Activated T-helper 17 cell treated with anti-CD3 and anti-CD28 coated beads, Interleukin-2, amount 50 U/mL, for 72 hours (primary cell): ENCODE measurements at places on chromosomes 12 and 14.

- ATAC-seq, result no peak
- no peak overlapping the region for H3K4me3 ChIP-seq
- no peaks in the 10 kb centered on the region for H3K36me3 ChIP-seq
Observed at GRCh38 chr12:100919116-100919515, 124.5 kb downstream of the ANO4 start.

GRCh38 chr12:16282978-16283377, 5.5 kb upstream of the SLC15A5 start:
- H3K4me1 ChIP-seq, result no peaks in the 10 kb centered on the region
- no peaks in the 10 kb centered on the region for H3K27me3 ChIP-seq
- no peak overlapping the region for H3K27ac ChIP-seq
- no peaks in the 10 kb centered on the region for H3K36me3 ChIP-seq
- H3K4me3 ChIP-seq, result no peak overlapping the region
- no peak for ATAC-seq

GRCh38 chr14:51979088-51979709, 10.1 kb upstream of the RTRAF start:
- H3K4me3 ChIP-seq, result no peak overlapping the region
- peak; percentile 75 for ATAC-seq
- H3K27ac ChIP-seq, result no peak overlapping the region
- no peaks in the 10 kb centered on the region for H3K36me3 ChIP-seq

DNA sequence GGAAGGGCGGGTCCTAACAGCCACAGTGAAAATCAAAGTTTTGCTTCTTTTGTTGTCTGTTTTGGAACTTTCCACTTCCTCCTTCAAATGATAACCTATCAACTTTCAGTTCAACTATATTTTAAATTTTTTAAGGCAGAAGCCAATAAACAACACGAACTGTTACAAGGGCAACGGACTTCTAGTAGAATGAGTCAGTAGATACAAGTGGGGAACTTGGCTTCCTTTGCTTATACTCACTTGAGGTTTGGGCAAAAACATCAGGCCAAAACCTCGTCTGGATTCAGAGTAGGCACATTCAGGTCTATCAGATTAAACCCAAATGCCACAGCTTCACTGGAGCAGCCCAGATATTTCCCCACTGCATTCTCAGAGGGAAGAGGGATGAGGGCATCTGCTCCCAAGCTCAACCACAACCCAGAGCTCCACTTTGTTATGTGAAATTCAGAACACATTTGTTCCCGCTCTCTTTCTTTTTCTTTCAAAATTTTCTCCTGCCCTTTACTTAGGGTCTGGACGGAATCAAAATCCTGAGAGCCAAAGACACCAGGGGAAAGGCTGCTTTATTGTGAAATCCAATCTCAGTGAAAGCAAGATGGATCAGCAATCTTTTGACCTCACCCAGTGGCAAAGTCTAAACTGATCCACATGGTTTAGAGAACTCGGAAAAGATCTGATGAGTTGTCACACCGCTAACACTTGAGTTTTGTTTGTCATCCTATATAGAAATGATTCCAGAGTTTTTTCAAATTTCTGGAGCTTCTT, 152.5 kb upstream of the BTG1 start:
- peaks cover 7% of the 10 kb centered on the region for H3K4me1 ChIP-seq
- H3K27me3 ChIP-seq, result no peaks in the 10 kb centered on the region
- peak; percentile 95 for ATAC-seq
- peak overlapping the region; percentile 69 for H3K4me3 ChIP-seq
- H3K27ac ChIP-seq, result peak overlapping the region; percentile 95
- H3K36me3 ChIP-seq, result no peaks in the 10 kb centered on the region

GRCh38 chr14:63647696-63648410, 6.2 kb upstream of the WDR89 start:
- H3K27ac ChIP-seq, result peak overlapping the region; percentile 55
- no peak overlapping the region for H3K4me3 ChIP-seq
- H3K36me3 ChIP-seq, result no peaks in the 10 kb centered on the region
- no peaks in the 10 kb centered on the region for H3K27me3 ChIP-seq
- peak; percentile 34 for ATAC-seq
- H3K4me1 ChIP-seq, result peaks cover 16% of the 10 kb centered on the region

GRCh38 chr12:49309386-49309785, 13.7 kb upstream of the TROAP start:
- H3K27me3 ChIP-seq, result peaks cover 28% of the 10 kb centered on the region
- ATAC-seq, result no peak
- no peaks in the 10 kb centered on the region for H3K36me3 ChIP-seq
- no peak overlapping the region for H3K27ac ChIP-seq
- H3K4me1 ChIP-seq, result no peaks in the 10 kb centered on the region
- no peak overlapping the region for H3K4me3 ChIP-seq

DNA sequence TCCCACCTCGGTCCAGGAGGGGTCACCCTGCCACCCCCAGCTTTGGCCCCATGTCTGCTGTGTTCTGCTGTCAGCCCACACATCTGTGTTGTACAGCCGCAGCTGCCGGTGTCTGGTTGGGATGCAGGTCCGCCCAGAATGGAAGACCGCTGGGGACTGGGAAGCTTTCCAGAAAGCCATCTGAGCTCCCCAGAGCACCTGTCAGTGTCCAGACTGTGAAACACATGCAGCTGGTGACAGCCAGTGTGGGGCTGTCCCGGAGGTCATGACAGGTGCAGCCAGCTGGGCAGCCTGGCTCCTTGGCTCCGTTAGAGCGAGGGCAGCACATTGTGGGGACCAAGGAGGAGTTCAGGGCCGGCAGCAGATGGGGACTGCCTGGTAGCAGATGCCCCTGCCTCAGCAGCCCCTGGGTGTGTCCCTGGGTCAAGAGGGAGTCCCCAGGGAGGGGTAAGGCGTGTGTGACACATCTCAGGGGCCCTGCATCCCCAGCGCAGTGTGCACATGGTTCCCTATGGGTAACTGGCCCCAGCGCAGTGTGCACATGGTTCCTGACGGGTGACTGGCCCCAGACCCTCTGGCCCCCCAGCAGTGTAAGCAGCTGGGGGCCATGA, 16.4 kb downstream of the CEP170B start:
- H3K36me3 ChIP-seq, result no peaks in the 10 kb centered on the region
- no peaks in the 10 kb centered on the region for H3K4me1 ChIP-seq
- no peaks in the 10 kb centered on the region for H3K27me3 ChIP-seq
- ATAC-seq, result no peak
- H3K4me3 ChIP-seq, result no peak overlapping the region

- no peaks in the 10 kb centered on the region for H3K27me3 ChIP-seq
- H3K4me3 ChIP-seq, result no peak overlapping the region
- no peaks in the 10 kb centered on the region for H3K36me3 ChIP-seq
Observed at GRCh38 chr12:80761838-80762237, 45.1 kb downstream of the MYF5 start.

GRCh38 chr12:68850390-68850789, 42.4 kb downstream of the MDM2 start:
- H3K36me3 ChIP-seq, result peaks cover under 1% of the 10 kb centered on the region
- H3K27ac ChIP-seq, result no peak overlapping the region
- ATAC-seq, result no peak

- no peaks in the 10 kb centered on the region for H3K36me3 ChIP-seq
- H3K4me3 ChIP-seq, result no peak overlapping the region
- H3K27me3 ChIP-seq, result peaks cover 4% of the 10 kb centered on the region
- ATAC-seq, result no peak
Observed at GRCh38 chr12:130651188-130651959, 64.7 kb downstream of the RIMBP2 start.

- no peak overlapping the region for H3K4me3 ChIP-seq
- H3K27me3 ChIP-seq, result peaks cover 12% of the 10 kb centered on the region
- H3K4me1 ChIP-seq, result no peaks in the 10 kb centered on the region
- no peak overlapping the region for H3K27ac ChIP-seq
Observed at GRCh38 chr12:10361622-10362021, 28.2 kb downstream of the KLRK1 start.

GRCh38 chr12:49750027-49750995, 9.0 kb downstream of the TMBIM6 start:
- H3K4me1 ChIP-seq, result peaks cover 59% of the 10 kb centered on the region
- peaks cover 100% of the 10 kb centered on the region for H3K36me3 ChIP-seq

DNA sequence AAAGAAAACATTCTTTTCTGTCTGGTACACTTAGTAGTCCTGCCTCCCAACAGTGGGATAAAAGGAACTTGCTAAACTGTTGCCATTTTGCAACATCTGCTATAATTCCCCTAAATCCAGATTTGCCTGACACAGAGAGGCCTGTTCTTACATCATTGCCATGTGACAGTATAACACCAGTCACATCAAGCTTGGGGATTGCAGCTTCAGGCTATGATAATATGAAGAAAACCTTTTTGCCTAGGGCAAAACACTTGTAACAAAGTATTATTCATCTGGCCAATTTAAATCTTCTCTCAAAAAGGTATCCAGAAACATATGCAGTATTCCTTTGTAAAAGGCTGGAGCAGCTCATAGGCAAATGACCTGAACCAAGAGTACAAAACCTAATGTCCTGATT, 80.9 kb upstream of the OTX2 start:
- H3K27me3 ChIP-seq, result peaks cover 51% of the 10 kb centered on the region
- H3K4me3 ChIP-seq, result no peak overlapping the region
- no peaks in the 10 kb centered on the region for H3K36me3 ChIP-seq
- H3K27ac ChIP-seq, result no peak overlapping the region
- ATAC-seq, result no peak
- H3K4me1 ChIP-seq, result no peaks in the 10 kb centered on the region

GRCh38 chr14:65156568-65157366, 54.5 kb upstream of the MAX start:
- ATAC-seq, result no peak
- no peak overlapping the region for H3K27ac ChIP-seq
- no peaks in the 10 kb centered on the region for H3K36me3 ChIP-seq
- no peaks in the 10 kb centered on the region for H3K27me3 ChIP-seq
- H3K4me1 ChIP-seq, result peaks cover 5% of the 10 kb centered on the region

DNA sequence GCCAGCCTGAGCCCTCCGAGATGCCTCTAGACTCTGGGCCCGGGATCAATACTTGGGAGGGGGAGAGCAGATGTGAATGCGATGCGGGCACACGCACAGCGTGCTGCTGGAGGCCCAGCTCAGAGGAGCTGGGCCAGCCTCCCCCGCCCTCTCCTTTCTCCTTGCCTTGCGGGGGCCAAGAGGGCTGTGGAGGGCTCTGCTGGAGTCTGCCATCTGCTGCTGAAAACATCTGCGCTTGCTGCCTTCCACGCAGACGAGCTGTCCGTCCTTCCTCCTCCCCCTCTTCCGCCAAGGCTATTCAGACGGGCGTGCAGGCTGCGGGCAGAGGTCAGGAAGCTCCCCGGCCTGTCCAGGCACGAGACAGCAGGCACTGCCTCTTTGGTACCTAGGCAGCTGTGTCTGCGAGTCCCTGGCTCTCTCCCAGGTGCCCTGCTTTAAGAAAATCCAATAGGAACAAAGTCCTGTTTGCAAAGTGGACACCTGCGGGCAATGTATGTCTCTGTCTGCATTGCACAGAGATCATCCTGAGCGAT, 75.2 kb downstream of the SPRING1 start:
- H3K27ac ChIP-seq, result no peak overlapping the region
- ATAC-seq, result no peak
- no peaks in the 10 kb centered on the region for H3K36me3 ChIP-seq
- H3K4me3 ChIP-seq, result no peak overlapping the region
- H3K27me3 ChIP-seq, result peaks cover 17% of the 10 kb centered on the region

GRCh38 chr12:26699237-26699636, 133.8 kb downstream of the ITPR2 start:
- peaks cover 52% of the 10 kb centered on the region for H3K36me3 ChIP-seq
- no peak for ATAC-seq
- peaks cover 15% of the 10 kb centered on the region for H3K4me1 ChIP-seq
- no peak overlapping the region for H3K4me3 ChIP-seq
- no peak overlapping the region for H3K27ac ChIP-seq

DNA sequence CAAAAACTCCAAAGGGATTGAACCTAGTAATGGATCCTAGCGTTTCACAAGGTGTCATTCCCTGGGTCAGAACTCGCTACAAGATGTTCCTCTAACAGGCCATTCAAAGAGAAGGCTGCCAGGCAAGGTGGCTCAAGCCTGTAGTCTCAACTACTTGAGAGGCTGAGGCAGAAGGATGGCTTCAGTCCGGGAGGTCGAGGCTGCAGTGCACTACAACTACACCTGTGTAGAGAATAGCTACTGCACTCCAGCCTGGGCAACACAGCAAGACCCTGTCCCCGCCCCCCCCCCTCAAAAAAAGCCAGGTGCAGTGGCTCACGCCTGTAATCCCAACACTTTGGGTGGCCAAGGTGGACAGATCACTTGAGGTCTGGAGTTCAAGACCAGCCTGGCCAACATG, 14.4 kb downstream of the PPTC7 start:
- H3K4me3 ChIP-seq, result no peak overlapping the region
- H3K4me1 ChIP-seq, result peaks cover 32% of the 10 kb centered on the region
- no peaks in the 10 kb centered on the region for H3K27me3 ChIP-seq
- ATAC-seq, result no peak

DNA sequence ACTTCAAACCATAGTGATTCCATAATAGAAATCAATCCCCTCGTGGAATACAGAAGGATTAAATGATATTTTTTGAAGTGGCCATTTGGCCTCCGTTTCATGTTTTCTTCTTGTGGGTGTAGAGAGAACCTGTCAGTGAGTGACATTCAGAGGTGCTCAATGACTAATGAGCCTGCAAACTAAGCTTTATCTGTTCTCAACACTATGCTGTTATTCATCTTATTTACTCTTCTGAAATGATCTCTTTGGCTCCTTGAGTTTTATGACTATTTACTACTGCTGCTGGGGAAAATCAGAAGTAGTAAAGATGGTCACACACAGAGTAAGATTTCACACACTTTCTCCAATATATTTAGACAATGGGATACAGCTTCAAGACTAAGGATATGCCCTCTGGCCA, 30.4 kb downstream of the ATP2B1 start:
- H3K36me3 ChIP-seq, result peaks cover 4% of the 10 kb centered on the region
- peaks cover 47% of the 10 kb centered on the region for H3K4me1 ChIP-seq
- peak; percentile 92 for ATAC-seq

DNA sequence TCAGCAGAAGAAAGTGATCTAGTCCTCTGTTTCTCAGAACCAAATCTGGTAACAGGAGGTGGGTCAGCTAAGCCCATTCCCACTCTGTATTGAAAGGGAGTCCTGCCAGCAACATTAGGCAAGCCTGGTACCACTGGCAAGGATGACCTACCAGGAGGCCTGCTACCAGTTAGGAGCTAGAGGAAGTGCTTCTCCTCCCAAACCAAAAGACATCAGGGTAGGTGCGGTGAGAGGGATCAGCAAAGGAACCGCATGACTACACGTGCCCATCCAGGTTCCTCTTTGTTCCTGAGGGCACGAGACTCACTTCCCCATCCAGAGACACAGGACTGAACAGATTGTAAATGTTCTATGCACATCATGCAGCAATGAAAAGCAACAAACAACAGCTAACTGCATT, 2.8 kb downstream of the KLRC4 start:
- ATAC-seq, result no peak
- no peaks in the 10 kb centered on the region for H3K4me1 ChIP-seq
- H3K27me3 ChIP-seq, result peaks cover 7% of the 10 kb centered on the region
- H3K36me3 ChIP-seq, result no peaks in the 10 kb centered on the region
- H3K27ac ChIP-seq, result no peak overlapping the region
- H3K4me3 ChIP-seq, result no peak overlapping the region

GRCh38 chr14:100662879-100663760, 63.6 kb upstream of the DLK1 start:
- peak; percentile 43 for ATAC-seq
- no peaks in the 10 kb centered on the region for H3K36me3 ChIP-seq
- no peak overlapping the region for H3K4me3 ChIP-seq
- H3K4me1 ChIP-seq, result no peaks in the 10 kb centered on the region
- H3K27ac ChIP-seq, result no peak overlapping the region
